CD4-positive, alpha-beta T cell treated with Interleukin-12 subunit alpha and Interleukin-12 subunit beta, for 1 hour (primary cell): ENCODE measurements at places on chromosomes 13 and 19.

DNA sequence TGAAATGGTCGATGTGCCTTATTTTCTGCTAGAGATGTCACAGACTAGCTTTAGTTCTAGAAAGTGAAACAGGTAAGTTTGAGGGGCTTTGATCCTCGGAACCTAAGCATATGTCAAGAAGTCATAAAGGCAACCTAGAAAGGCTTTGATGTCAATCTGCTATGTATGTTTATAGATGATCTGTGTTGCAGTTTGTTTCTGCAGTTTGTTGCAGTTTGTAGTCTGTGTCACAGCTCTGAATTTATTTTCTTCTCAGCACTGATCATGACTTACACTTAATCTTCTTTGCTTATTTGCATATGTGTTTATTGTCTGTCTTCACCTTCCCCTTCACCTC lies 5.9 kb downstream of the LSM14A start:
- DNase-seq: peak; percentile 23

DNA sequence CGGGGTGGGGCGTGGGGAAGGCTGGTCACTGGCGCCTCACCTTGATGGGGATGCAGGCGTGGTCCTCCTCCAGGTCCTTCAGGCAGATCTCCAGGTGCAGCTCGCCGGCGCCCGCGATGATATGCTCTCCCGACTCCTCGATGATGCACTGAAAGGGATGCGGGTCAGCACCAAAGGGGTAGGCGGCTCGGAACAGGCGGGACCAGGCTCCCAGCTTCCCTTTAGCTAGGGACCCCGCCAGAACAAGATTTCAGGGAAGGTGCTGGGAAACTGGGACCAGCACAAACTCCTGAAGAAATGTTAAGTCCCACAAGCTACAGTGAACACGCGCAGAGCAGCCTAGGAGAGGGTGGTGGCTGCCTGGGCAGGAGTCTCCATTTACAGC lies 6.0 kb downstream of the EEF2 start:
- no peak for DNase-seq

DNA sequence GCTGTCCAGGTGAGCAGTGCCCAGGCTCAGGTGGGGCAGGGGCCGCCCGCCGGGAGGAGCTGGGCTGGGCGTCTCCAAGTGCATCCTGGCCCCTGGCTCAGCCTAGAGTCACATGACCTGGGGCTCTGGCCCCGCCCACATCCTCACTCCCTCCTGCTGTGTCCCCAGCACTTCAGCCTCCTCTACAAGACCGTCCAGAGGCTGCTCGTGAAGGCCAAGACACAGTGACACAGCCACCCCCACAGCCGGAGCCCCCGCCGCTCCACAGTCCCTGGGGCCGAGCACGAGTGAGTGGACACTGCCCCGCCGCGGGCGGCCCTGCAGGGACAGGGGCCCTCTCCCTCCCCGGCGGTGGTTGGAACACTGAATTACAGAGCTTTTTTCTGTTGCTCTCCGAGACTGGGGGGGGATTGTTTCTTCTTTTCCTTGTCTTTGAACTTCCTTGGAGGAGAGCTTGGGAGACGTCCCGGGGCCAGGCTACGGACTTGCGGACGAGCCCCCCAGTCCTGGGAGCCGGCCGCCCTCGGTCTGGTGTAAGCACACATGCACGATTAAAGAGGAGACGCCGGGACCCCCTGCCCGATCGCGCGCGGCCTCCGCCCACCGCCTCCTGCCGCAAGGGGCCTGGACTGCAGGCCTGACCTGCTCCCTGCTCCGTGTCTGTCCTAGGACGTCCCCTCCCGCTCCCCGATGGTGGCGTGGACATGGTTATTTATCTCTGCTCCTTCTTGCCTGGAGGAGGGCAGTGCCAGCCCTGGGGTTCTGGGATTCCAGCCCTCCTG lies 16.8 kb upstream of the CELF5 start:
- no peak for DNase-seq

- no peak for DNase-seq
Observed at GRCh38 chr19:3065675-3066357, 3.5 kb upstream of the TLE5 start.

- no peak for DNase-seq
Observed at GRCh38 chr19:40216013-40216776, 2.0 kb downstream of the TTC9B start.

DNA sequence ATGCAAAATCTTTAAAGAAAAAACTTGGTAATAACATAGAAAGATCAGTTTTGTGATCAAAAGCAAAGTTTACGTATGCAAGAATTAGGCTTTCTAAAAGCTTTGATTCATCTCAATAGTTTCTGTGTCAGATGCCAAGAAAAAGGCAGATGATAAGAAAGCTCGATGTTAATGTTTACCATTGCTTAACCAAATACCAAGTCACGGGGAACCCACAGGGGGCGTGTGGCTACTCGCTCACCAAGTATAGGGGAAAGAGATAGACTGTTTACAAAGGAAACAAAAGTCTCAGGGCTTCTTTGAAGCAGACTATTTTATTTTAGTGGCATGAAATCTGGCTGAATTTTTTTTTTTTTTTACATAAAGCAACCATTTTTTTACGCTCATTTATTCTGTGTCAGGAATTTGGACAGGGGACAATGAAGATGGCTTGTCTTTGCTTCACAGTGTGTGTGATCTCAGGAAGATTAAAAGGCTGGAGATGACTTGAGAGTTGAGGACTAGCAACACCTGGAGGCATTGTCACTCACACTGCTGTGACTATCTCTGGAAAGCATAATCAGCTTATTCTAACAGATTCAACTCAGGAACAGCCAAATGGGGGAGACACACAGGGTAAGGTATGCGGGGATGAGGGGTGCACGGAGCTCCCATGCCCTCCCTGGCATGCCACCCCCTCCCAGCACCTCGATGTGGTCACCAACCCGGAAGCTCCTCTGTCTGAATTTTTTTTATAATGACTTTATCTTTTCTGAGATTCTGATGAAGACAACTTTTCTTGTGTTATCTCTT lies 24.9 kb downstream of the RCBTB1 start:
- DNase-seq: no peak

DNA sequence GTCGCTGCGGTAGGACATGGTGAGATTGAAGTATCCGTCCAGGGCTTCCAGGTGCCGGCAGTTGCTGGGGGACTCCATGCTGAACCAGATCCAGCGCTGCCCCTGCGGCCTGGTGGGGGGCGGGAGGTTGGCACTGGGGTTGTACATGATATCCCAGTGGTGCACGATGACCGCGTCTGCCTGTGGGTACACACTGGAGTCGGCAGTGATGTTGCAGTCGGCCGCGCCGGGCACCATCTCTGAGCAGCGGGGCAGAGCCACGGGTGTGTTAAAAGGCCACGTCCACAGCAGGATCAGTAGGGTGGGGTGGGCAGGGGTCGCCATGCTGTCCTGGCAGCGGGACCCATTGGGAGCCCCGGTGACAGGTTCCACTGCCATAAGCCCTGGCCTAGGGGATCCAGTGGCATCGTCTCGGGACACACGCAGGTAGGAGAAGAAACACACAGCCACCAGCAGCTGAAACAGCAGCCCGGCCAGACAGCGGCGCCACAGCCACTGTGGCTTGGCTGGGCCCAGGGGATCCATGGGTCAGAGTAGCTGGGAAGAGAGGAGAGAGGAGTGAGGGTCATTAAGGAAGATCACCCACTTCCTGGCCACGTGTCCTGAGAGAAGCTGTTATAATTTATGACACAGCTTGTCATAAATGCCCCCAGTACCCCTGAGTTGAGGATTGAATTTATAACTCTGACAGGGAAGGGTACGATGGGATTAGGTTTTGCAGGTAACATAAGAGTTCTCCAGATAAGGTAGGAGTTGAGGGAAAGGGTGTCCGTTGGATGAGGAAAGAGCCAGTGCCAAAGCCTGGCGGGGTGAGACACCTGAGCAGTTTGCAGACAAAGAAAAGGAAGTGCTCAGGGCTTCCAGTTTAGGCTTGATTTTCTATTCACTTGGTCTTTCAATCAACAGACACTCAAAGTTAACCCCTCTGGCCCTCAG lies 2.9 kb downstream of the FUT5 start:
- no peak for DNase-seq

GRCh38 chr13:41458187-41458760 lies 924 bp downstream of the RGCC start:
- peak; percentile 57 for DNase-seq

DNA sequence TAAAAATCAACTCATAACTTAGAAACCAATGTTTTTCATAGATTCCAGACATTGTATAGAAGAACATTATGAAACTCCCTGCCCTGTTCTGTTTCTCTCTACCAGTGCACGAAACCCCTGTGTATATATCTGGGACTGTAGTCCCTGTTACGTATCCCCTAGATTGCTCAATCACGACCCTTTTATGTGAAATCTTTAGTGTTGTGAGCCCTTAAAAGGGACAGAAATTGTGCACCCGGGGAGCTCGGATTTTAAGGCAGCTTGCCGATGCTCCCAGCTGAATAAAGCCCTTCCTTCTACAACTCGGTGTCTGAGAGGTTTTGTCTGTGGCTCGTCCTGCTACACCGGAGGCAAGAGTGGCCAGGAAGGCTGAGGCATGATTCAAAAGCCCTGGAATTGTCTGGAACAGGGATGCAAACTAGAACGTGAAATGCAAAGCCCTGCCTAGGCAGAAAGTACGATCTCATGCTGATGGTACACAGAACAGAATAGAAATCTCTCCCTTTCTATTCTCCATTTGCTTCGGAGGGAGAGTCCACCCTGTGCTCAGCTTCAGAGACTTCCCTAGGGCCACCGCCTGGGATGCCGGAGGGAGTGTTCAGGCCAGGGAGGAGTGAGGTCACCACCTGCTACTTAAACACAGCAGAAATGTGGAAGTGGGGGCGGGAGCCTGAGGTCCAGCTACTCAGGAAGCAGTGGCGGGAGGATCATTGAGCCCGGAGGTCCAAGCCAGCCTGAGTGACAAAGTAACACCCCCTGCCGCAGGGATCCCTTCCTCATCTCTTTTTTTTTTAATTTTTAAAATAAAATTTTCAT lies 758 bp upstream of the ZNF888 start:
- DNase-seq: no peak
